Foreskin keratinocyte (primary cell): ENCODE measurements at places on chromosomes 4 and X.

DNA sequence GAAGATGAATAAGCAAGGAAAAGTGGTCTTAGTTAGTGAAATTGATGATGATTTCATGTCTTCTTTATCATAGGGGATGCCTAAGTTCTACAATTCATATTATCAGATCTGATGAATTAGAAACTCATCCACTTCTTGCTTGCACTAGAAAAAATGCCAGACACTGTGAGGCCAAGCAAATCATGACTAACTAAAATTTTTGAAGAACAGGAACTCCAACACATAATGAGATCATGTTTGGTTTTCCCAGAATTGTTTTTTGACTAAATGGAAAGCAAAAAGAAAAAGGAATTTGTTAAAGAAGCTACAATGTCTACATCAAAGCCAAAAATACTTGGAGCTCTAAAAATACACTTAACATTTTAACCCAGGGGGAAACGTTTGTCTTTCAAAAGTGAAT is 120.4 kb downstream of the ARSF start:
- no peak for DNase-seq

DNA sequence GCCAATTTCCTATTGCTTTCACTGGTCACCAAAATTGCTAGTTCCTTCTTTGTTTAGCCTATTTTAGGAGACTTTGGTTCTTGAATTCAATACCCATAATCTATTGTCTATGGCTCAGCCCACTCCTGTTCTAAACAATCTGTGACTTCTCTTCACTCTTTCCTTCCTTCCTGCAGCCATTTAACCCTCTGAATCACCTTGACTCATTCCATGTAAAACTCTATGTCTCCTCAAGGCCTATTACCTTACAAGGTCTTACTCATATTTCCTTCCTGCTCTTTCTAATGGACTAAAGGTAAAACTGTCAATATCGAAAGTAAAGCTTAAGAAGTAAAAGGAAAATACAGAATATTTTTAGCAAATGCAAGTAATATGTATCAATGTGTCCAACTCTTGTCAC is 301.6 kb downstream of the ARHGAP24 start:
- peak; percentile 87 for DNase-seq

- DNase-seq: peak; percentile 72
Observed at GRCh38 chr4:124943145-124943889, 230.8 kb upstream of the ANKRD50 start.

DNA sequence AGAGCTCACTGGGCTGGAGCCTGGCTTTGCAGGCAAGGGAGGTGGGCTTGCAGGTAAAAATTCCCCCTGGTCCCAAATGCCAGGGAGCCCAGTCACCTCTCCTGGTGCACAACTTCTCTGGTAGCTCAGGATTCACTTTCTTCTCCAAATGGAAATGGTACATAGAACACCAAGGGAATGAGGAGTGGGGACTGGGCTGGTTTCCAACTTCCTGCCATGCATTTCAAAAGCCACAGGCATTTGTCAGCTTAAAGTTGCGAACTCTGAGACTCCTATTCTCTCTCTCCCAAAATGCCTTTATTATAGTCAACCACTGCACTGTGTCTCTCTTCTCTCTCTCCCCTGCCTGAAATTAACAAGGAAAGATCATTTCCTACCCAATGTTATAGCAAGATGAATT is 177.3 kb downstream of the GRIA3 start:
- DNase-seq: no peak

- DNase-seq: no peak
Observed at GRCh38 chrX:41096339-41096955, 11.2 kb downstream of the USP9X start.

DNA sequence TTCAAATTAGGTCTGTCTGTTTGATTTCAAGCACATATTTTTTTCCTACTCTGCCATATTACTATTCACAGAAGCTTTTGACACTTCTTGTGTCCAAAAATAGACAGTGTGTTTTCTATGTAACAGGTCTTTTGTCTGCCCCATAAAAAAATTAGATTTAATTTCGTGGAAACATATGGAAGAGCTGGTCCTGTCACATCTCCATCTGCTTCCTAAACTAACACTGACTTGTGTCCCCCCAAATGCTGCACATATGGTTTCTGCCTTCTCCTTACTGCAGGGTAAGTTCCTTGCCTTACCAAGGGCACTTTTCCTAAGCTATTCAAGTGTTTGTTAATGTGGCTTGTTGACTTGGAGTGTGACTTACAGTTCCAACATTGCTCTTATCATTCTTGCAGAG is 340.7 kb upstream of the ARX start:
- DNase-seq: no peak

GRCh38 chr4:182222766-182223165 is 20.4 kb upstream of the TENM3 start:
- DNase-seq: peak; percentile 13
